Chondrocyte (in vitro differentiated cells): ENCODE measurements at places on chromosomes 1 and 21. TPM values are rescaled to one million over a fixed set of nuclear protein-coding genes. Genes with fewer than 3 reads are reported as not detected.
A peak's percentile ranks its signal among the peaks of the same experiment; 100 is the strongest.

- H3K4me3 ChIP-seq: no peak overlapping the region
- H3K27ac ChIP-seq: peak overlapping the region; percentile 61
- H3K36me3 ChIP-seq: no peaks in the 10 kb centered on the region
- H3K4me1 ChIP-seq: peaks cover 15% of the 10 kb centered on the region
- DNase-seq: no peak
These were observed 9.4 kb upstream of the GPX7 start for GRCh38 chr1:52592637-52593323.

- H3K36me3 ChIP-seq: no peaks in the 10 kb centered on the region
- DNase-seq: no peak
- peak overlapping the region; percentile 62 for H3K27ac ChIP-seq
- no peak overlapping the region for H3K4me3 ChIP-seq
These were observed 9.0 kb downstream of the CLIC4 start for GRCh38 chr1:24754229-24754628.

DNA sequence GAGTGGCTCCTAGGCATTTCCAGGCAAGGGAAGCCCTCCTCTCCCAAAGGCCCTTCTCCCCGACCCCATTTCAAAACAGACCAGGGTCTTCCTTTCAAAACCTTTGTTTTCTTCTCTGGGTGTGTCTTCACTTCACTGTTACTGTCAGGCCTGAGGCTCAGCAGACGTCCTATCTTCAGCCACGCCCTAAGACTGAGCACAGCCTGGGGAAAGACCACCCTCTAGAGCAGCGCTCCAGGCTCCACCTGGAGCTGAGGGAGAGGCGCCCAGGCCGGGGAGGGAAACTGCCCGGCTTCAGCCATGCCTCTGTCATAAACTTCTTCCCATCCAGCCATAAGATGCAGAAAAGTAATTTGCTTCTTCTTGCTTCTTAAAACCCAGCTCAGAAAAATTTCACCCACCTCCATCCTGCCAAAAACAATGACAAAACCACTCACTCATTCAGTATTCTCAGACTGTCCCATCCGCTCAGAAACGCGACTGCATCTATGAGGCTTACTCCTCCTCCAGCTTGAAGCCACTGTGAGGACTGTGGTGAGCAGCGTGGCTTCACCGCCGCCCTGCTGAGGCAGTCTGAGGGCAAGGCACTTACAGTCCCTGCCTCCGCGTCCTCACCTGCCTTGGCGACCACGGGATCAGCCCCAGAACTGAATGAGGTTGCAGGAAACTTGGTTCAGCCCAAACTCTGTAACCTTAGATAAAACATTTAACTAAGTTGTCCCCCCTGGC is 36.1 kb downstream of the VN1R5 start:
- no peak overlapping the region for H3K4me3 ChIP-seq
- no peaks in the 10 kb centered on the region for H3K36me3 ChIP-seq
- no peak overlapping the region for H3K27ac ChIP-seq

GRCh38 chr1:114094363-114094634 is 59.4 kb downstream of the SYT6 start:
- no peak overlapping the region for H3K27ac ChIP-seq
- peaks cover 2% of the 10 kb centered on the region for H3K36me3 ChIP-seq
- H3K4me1 ChIP-seq: peaks cover 9% of the 10 kb centered on the region
- no peak overlapping the region for H3K4me3 ChIP-seq

GRCh38 chr1:47930210-47930840 is 66.9 kb downstream of the TRABD2B start:
- no peaks in the 10 kb centered on the region for H3K36me3 ChIP-seq
- H3K4me3 ChIP-seq: no peak overlapping the region
- no peak for DNase-seq
- peaks cover 5% of the 10 kb centered on the region for H3K4me1 ChIP-seq

GRCh38 chr1:93061895-93062792 is 16.9 kb upstream of the MTF2 start:
- DNase-seq: no peak
- H3K27ac ChIP-seq: no peak overlapping the region
- peaks cover 52% of the 10 kb centered on the region for H3K27me3 ChIP-seq
- no peaks in the 10 kb centered on the region for H3K36me3 ChIP-seq
- H3K4me3 ChIP-seq: no peak overlapping the region

DNA sequence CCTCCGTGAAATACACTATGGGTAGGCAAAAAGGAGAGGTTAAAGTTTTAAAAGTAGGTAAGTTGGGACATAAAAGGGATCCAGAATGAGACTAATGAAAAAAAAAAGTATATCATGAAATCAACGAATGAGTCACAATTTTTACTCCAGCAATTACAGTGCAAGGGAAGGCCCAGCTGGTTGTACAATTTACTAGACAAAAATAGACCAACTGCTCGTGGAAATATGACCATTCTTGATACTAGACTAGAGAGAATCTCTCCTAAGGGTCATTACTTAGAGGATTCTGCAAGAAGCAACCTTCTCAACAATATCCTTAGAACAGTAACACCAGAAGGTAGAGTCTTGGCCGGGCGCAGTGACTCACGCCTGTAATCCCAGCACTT is 55.1 kb upstream of the EFHD2 start:
- H3K27me3 ChIP-seq: no peaks in the 10 kb centered on the region
- H3K27ac ChIP-seq: peak overlapping the region; percentile 75
- peaks cover 38% of the 10 kb centered on the region for H3K4me1 ChIP-seq
- H3K36me3 ChIP-seq: no peaks in the 10 kb centered on the region
- no peak for DNase-seq

GRCh38 chr21:42532466-42533181 is 19.0 kb downstream of the SLC37A1 start:
- H3K27ac ChIP-seq: no peak overlapping the region
- DNase-seq: no peak
- H3K4me3 ChIP-seq: no peak overlapping the region
- H3K4me1 ChIP-seq: no peaks in the 10 kb centered on the region
- H3K36me3 ChIP-seq: peaks cover 1% of the 10 kb centered on the region
- H3K27me3 ChIP-seq: no peaks in the 10 kb centered on the region

- H3K4me1 ChIP-seq: peaks cover 4% of the 10 kb centered on the region
- H3K27ac ChIP-seq: no peak overlapping the region
- no peaks in the 10 kb centered on the region for H3K36me3 ChIP-seq
These were observed 354.8 kb upstream of the NFIA start for GRCh38 chr1:60727552-60727951.

DNA sequence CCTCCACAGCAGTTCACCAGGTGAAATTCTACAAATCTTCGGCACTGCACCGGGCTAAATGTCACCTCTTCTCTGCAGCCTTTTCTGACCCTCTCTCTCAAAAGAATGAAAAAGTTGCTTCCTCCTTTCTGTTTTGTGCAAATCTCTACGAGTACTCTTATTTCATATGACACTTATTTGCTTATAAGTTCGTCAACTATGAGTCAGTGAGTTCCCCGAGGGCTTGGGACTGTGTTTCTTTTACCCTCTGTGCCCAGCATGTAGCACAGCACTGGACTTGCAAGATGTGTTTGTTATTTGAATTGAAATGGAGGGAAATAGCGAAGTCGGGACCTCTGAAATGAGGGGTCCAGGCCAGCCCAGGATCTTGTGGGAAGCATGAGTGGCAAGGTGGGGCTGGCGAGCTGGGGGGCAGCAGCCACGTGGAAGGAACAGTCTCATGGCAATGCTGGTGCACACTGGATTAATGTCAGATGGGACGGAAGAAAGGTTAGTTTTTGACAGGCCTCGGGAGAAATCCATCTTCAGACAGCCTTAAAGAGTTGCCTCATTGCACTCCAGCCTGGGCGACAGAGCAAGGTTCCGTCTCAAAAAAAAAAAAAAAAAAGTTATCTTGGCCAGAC is 6.2 kb downstream of the SLC6A9 start:
- peaks cover 17% of the 10 kb centered on the region for H3K36me3 ChIP-seq
- no peak overlapping the region for H3K4me3 ChIP-seq
- peaks cover 26% of the 10 kb centered on the region for H3K4me1 ChIP-seq
- H3K27ac ChIP-seq: no peak overlapping the region

DNA sequence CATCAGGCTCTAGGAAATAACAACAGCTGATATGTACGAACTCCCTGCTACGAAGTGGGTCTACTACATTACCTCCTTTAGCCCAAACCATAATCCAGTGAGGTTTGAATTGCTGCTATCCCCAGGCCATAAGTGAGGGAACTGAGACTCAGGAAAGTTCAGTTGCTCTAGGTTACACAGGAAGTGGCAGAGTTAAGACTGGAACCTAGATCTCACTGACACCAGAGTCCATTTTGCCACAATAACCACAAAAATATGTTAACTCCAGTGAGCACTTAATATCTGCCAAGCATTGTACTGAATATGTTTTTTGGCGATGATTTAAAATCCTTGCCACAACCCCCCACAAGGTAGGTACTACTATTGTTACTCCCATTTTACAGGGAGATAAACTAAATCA is 8.9 kb upstream of the TADA1 start:
- H3K36me3 ChIP-seq: peaks cover 2% of the 10 kb centered on the region
- no peak for DNase-seq
- no peaks in the 10 kb centered on the region for H3K4me1 ChIP-seq
- H3K27ac ChIP-seq: no peak overlapping the region
- H3K27me3 ChIP-seq: peaks cover 45% of the 10 kb centered on the region

DNA sequence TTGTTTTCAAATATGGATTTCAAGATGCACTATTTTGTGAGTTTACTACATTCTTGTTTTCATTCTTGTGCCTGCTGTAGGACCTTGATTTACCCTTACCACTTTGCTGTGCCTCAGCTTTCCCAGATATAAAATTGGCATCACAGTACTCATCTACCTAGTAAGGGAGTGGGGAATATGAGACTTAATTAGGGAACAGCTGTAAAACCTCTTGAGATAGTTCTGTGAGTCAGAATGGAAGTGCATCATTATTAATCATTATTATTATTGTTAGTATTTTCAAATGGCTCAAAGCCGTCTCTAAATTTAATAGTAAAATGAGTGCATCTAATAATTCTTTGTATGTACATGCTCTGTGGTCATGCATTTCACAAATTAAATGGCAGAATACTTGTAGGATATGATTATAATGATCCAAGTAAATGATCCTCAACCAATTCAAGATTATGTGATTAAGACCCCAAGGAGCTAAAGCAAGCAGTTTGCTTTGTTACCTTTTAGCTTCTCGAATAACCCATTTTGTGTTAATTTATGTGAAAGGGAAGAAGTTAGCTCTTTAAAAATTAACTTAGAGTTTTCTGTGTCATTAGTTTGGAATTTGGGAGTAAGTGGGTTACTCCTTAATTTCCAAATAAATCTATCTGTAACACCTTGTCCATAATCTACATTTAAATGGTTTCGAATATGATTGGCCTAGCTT is 155.4 kb downstream of the NFIA start:
- peaks cover 22% of the 10 kb centered on the region for H3K4me1 ChIP-seq
- no peaks in the 10 kb centered on the region for H3K36me3 ChIP-seq
- no peak overlapping the region for H3K4me3 ChIP-seq

DNA sequence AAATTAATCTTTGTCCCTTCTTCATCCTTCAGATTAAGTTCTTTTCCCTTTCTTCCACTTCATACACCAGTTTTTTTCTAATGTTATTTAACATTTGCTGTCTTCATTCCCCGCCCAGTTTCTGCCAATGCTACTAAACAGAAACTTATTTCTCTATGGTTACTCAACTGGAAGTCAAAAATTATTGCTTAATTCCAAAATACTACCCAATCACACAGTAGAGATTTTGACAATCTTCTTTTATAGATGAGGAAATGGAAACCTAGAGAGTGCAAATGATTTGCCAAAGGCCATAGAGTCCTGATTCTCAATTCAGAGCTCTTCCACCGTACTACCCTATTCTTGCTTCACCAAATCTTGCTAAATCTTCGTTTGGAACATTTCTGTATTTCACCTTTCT is 58.1 kb upstream of the SH3GLB1 start:
- no peaks in the 10 kb centered on the region for H3K36me3 ChIP-seq
- H3K27ac ChIP-seq: no peak overlapping the region
- no peaks in the 10 kb centered on the region for H3K4me1 ChIP-seq
- H3K27me3 ChIP-seq: peaks cover 3% of the 10 kb centered on the region
- H3K4me3 ChIP-seq: no peak overlapping the region
- DNase-seq: no peak

DNA sequence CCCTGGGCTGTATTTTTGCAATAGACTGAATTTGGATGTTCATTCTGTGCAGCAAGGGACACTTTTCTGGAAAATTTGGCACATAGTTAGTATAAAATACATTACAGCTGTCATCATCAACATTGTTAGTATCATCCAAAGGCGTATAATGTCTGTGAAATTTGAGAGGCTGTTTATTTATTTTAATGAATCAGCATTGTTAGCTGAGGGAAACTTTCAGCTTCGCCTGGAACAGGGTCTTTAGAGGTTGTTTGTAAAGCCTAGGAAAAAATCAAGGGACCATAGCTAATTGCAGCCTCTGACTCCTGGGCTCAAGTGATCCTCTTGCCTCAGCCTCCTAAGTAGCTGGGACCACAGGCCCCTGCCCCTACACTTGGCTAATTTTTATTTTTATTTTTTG is 106.8 kb upstream of the USP24 start:
- no peak overlapping the region for H3K4me3 ChIP-seq
- peaks cover 19% of the 10 kb centered on the region for H3K4me1 ChIP-seq
- H3K27me3 ChIP-seq: no peaks in the 10 kb centered on the region
- no peak for DNase-seq
- H3K27ac ChIP-seq: no peak overlapping the region
- H3K36me3 ChIP-seq: peaks cover 1% of the 10 kb centered on the region

GRCh38 chr1:33086384-33086850 is 5.5 kb downstream of the AZIN2 start:
- H3K4me3 ChIP-seq: no peak overlapping the region
- DNase-seq: no peak
- H3K4me1 ChIP-seq: peaks cover 22% of the 10 kb centered on the region
- no peaks in the 10 kb centered on the region for H3K27me3 ChIP-seq
- no peaks in the 10 kb centered on the region for H3K36me3 ChIP-seq

GRCh38 chr1:215439549-215439948 is 127.6 kb upstream of the KCTD3 start:
- no peaks in the 10 kb centered on the region for H3K4me1 ChIP-seq
- DNase-seq: no peak
- H3K27ac ChIP-seq: no peak overlapping the region
- no peak overlapping the region for H3K4me3 ChIP-seq

DNA sequence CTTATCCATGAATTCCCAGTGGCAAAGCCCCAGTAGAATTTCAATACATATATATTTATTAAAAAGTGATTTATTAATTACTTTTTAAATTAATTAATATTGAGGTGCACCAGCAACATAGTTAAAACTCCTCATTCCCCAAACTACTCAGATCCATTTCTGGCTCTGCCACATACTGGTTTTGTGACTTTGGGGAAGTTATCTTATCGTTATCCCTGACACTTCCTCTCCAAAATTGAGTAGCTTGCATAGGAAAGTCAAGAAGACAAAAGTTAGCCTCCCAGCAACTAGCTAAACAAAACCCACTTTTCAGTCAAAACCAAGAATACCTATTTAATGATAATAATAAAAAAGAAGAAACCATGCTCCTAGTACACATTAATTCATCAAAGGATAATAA is 35.9 kb downstream of the TCP10L start:
- no peak for DNase-seq
- H3K27ac ChIP-seq: no peak overlapping the region
- no peaks in the 10 kb centered on the region for H3K36me3 ChIP-seq
- no peak overlapping the region for H3K4me3 ChIP-seq
- peaks cover 5% of the 10 kb centered on the region for H3K27me3 ChIP-seq
- H3K4me1 ChIP-seq: no peaks in the 10 kb centered on the region

GPR153 gene
- 4.2 to 5.8 TPM (median 4.4 TPM) in 3 replicates for total RNA-seq

KCND3 gene
- total RNA-seq: 0.77 to 3.6 TPM (median 0.99 TPM) in 3 replicates

DMRTA2 gene
- not detected in 3 replicates for total RNA-seq

TACSTD2 gene
- 0.22 to 0.33 TPM (median 0.30 TPM) in 3 replicates for total RNA-seq

HHIPL2 gene
- total RNA-seq: not detected in 3 replicates

UTS2 gene
- not detected in 3 replicates for total RNA-seq

FAM229A gene
- 3.6 to 4.5 TPM (median 4.4 TPM) in 3 replicates for total RNA-seq
